ENCODE measurements at places on chromosomes 7 and 10.

- DNase-seq = no peak
Observed at GRCh38 chr7:68733219-68734153, 864.8 kb upstream of the AUTS2 start.

- no peak for DNase-seq
Observed at GRCh38 chr10:100364735-100365391, 17.8 kb downstream of the SCD start.

GRCh38 chr10:114767101-114767985 is 54.2 kb upstream of the FHIP2A start:
- DNase-seq = no peak

GRCh38 chr7:155448632-155449007 is 9.3 kb upstream of the EN2 start:
- DNase-seq = no peak

GRCh38 chr7:50421043-50421442 is 29.1 kb downstream of the FIGNL1 start:
- no peak for DNase-seq

GRCh38 chr10:76558996-76559891 is 1078.4 kb downstream of the KCNMA1 start:
- no peak for DNase-seq

- DNase-seq = no peak
Observed at GRCh38 chr7:136698231-136698630, 170.2 kb upstream of the CHRM2 start.

DNA sequence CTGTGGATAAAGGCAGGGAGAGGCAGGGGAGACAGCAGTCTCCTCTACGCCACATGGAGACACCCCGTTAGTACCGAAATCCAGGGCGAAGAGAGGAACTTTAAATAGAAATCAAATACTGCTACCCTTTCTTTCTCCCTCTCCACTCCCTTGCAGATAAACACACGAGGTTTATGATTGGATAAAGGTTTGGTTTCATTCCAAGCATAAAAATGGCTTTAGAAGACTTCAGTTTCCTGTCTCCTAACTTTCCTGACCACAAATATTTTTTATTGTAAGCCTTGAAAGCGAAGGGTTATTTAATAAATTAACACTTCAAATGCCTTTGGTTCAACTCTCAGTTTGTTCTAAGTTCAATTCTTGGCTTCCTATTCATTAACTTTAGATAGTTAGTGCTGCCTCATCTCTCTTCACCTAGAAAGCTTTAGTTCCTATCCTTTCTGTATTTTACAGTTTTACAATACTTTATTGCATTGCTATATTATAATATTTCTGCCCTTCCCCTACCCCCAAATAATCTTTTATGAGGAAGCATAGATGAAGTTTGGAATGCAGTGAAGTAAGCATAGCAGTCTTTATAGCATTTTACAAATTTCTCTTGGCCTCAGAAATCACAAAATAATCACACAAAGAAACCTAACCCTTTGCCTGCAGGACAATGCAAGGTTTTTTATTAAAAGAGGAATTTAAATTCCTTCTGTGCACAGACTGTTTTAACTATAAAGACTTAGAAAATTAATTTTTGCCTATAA is 31.5 kb upstream of the ARID5B start:
- no peak for DNase-seq

- DNase-seq = no peak
Observed at GRCh38 chr7:90488220-90488619, 18.8 kb downstream of the PTTG1IP2 start.

- no peak for DNase-seq
Observed at GRCh38 chr10:59342723-59343122, 19.6 kb downstream of the FAM13C start.

DNA sequence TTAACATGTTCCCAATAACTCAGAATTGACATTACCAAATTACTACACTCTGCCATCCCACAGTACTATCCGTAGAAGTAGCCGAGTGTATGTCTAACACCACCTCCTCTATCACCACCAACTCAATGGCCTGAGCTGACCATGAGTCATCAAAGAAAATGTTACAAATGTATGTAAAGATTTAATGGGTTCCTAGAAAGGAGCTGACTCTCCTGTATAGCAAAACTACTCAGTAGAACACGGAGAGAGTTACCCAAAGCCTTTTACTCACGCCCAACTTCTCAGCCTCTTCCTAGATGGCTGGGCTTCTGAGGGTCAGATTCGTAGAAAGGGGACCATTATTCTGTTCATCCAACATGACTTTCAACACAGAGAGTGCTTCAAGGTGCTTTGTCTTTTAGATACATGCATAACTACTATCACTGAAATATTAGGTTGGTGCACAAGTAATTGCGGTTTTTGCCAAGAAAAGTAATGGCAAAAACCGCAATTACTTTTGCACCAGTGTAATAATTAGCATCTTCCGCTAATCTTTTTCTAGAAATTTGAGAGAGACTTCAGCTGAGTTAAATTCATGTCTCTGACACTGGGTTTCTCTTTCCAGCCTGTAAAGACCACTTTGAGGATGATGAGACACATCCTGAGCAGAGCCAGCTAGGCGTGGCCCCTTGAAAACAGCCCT is 24.0 kb upstream of the NANOS1 start:
- DNase-seq = no peak

DNA sequence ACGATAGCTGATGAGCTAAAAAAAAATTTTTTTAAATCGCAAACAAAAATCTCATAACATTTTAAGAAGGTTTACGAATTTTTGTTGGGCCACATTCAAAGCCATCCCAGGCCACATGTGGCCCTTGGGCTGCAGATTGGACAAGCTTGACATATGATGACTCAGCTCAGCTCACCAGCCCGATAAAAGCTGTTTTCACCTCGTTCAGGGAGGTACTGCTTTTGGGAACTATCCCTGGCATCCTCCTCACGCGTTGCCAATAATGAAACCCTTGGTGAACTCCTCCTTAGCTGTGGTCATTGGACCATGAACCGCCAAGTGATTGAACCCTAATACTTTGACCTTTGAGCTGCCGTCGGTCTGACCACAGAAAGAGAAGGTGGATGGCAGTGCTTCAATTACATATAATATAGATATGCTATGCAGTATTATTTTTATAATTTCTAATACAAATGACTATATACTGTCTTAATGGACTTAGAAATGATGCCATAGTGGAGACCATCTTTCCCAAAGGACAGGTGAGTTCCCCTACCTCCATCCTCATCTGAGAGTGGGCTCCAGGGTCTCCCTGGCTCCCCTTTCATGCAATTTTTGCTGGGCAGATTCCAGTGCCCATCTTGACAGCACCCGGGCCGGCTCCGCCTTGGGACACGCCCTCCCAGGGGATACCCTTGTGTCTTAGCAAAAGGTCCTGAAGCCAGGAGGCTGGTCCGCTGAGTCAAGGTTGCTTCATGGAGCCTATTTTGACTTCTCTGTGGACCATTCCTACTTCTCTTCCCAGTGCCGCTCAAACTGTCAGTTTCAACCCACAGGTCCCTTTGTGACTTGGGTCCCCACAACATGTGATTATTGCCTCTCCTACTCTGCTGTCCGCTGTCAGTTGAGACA is 707.2 kb downstream of the PARD3 start:
- DNase-seq = no peak

DNA sequence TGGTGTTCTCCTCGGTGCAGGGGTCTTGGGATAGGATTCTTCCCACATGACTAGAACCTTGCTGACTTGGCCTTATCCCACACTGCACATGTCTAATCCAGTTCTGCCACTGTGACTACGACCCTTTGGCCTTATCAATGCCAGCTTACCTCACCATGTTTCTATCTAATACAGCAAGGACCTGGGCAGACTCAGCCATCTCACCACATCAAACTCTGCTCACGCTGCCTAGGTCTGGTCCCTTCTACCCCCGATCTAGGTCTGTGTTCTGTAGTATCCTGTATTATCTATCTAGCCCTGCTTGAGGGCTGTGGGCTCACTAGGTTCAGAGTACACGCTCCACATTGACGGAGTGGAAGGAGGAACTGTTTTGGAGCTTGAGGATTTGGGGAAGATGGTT is 282.4 kb downstream of the HPSE2 start:
- no peak for DNase-seq

DNA sequence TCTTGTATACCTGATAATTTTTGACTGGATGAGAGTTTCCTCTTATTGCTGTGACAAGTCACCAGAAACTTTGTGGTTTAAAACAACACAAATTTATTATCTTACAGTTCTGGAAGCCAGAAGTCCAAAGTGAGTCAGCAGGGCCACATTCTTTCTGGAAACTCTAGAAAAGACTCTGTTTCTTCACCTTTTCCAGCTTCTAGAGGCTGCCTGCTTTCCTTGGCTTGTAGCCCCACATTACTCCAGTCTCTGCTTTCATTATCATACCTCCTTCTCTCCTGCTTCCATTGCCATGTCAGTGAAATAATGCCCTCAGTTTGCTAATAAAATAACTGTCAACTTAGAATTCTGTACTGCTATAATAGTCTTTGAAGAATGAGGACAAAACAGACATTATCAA is 65.3 kb downstream of the VCL start:
- no peak for DNase-seq

DNA sequence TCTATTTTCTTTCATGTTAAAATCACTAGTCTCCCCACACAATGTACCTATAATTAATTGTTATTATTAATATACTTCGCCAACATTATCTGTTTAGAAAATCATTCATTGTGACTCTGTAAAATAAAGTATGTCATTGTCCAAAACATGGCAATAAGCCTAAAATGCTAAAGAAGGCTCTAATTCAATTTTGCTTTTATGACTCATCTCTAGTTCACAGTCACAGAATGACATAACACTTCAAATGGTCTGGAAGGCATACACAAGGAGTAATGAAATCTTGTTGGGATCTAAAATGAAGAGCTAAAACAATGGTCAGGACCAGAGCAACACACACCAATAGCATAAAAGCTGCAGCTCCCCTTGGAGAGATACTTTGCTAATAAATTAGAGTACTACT is 505.8 kb downstream of the GPAM start:
- DNase-seq = no peak

DNA sequence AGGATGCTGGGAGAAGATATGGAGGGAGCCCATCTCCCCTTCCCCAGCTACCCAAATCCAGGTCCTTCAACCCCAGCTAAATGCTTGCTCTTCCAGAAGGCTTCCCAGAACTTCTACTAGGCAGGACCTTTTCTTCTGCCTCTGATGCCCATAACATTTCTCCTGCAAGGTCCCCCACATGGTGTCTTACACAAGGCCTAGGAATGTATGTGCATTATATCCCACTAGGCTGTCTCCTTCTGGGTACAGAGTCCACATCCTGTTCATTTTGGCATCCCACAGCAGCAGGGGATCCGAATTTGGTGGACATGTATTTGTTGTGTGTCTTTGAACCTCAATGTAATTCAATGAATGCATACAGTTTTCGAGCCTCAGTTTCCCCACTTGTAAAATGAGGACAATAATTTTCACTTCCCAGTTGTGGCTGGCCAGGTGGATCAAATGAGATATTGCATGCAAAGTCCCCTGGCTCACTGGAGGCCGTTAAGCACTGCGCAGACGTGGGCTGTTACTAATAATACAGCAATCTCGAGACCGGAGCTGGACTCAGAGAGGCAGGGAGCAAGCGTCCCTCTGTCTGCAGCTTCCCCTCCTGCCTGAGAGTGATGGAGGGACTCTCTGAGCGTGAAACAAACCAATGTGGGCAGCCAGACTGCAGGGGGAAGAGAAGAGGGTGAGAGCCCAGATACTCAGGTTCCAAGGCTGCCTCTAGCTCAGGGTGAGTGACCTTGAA is 18.6 kb upstream of the YWHAG start:
- no peak for DNase-seq

DNA sequence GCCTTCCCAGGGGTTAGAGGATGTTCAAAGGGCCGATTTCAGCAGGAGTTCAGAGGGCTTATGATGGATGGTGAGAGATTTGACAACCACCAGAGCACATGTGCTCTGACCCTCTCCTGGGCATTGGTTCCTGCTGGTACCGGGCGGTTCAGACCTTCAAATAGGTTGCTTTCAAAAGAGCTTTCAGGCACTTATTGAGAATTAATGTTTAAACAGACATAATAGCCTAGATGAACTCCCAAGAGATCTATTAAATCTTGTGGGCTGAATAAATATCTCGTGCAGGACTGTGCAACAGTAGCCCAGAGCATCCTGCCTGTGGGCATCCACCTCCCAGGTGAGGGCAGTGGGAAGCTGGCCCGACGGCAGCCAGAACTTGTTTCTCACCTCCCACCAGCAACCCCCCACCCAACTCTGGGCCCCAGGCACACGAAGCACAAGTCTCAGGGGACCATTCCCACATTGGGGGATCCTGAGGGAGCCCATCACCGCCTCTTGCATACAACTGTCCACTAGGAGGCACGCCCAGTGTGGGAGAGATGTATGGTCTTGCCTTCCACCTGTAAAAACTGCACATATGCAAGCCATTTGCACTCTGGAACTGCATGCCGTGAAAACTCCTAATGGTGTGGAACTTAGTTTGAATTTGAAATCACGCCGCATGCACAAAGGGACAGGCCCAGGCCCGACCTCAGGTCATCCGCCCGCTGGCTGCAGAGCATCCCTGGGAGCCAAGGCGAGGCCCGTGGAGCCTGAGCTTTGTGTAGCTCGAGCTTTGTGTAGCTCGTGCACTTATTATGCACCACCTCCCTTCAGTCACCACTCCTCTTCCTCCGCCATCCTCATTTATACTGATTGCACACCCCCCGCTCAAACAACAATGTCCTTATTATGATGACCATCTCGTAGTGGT is 147.8 kb downstream of the ADCY1 start:
- DNase-seq = no peak

GRCh38 chr10:50740293-50740648 is 535 bp downstream of the ASAH2B start:
- no peak for DNase-seq

- DNase-seq = no peak
Observed at GRCh38 chr7:107224374-107225223, 55.8 kb downstream of the HBP1 start.

- no peak for DNase-seq
Observed at GRCh38 chr10:87500646-87501048, 4.0 kb upstream of the MINPP1 start.

DNA sequence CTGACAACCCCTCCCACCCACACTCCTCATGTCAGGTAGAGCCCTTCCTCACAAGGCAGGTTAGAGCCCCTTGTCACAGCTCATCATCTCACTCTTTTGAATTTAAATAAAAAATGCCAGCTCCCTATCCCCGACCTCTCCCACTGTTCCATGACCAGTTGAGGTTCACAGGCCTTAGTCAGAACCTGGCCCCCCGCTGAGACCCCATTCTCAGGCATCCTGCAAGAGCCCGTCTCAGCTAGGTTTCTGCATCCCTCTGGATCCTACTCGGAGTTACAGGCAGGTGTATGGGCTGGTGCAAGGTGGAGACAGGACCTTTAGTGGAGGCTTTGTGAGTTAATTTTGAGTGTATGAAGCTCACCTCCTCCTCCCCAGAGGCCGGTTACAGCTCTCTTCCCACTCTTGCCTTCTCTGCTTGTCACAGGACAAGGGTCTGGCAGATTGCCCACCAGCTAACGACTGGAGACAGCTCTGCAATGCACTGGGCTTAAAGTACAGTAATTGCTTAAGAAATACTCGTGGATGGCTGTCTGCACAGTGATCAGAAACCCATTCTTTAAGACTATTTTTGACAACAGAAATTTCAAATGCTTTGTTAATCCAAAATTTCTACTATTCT is 394.9 kb upstream of the DPP6 start:
- DNase-seq = no peak

Measured in Jurkat, Clone E6-1 (cell line).